GM19239 (cell line): ENCODE measurements at places on chromosomes 7 and 10.

GRCh38 chr7:2673934-2674333 lies 14.1 kb upstream of the AMZ1 start:
- no peak for DNase-seq

GRCh38 chr7:36637417-36637816 lies 86.9 kb downstream of the AOAH start:
- DNase-seq, result no peak

DNA sequence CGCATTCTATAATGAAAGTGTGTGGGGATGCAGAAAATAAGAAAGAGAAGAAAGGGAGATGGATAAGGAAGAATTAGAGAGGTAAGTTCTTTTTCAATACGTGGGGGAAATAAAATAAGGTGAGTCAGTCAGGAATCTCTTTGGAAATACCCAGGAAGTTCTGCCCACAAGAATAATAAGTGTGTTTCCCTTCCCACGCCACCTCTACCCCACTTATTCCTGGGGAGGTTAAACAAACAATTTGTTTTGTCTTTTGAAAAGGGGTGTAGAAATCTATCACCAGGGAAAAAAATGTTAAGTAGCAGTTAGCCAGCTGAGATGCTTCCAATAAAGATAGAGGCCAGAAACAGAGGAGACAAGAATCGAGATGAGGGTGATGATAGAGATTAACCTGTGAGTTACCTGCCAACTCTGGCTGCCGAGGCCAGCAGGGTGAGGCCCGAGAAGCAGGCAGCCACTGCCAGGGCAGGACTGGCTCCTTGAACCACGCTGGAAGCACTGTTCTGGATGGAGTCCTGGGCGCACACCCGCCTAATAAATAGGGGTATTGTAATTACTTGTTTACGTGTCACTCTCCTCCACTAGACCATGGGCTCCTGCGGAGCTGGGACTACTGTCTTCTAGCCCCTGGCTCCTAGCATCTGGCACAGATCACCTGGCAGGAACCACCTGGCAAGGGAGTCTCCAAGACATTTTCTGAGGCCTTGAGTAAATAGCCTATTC lies 191.3 kb downstream of the FGFR2 start:
- DNase-seq, result no peak

DNA sequence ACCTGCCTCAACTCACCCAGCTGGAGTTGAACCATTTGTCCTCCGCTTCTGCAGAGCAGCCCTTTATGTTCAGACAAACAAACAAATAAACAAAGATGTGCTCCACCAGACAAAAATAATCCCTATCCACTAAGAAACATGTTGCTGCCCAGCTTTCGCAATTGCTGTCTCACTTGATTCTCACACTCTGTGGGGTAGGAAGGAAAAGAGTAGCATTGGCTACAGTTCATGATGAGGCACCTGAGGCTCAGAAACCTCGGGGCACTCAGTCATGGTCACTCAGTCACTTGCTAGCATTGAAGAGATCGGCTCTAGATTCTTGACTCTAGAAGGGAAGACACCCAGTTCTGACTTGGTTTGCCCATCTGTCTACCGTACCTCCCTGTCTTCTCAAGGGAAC lies 88.0 kb upstream of the ZMIZ1 start:
- no peak for DNase-seq

DNA sequence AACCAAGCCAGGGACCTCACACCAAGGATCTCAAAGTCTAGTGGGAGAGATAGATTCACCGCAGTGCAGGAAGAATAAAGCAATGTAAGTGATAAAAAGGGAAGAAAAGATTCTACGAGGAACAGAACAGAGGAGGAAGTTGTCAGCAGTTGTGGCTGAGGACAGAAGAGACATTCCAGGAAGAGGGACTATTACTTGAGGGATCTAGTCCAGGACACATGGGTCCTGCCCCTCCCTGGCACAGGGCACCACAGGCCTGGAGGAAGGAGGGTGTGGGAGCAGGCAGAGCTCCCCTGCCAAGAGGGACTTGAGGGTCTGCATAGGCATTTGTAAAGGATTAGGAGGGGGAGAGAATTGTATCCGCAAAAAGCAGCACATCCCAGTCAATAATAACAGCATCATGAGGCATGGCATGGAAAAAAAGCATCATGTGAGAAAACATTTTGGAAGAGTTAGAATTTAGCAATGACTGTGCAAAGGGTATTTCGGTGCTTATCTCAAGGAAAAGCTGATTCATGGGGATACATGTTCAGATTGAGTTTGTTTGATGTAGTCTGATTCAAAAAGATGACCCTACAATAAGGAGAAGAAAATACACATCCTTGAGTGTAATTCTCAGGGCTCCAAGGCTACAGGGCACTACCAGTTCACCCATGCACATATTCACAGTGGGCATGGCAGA lies 12.7 kb downstream of the C10orf71 start:
- no peak for DNase-seq

GRCh38 chr10:6037422-6037821 lies 24.7 kb downstream of the IL2RA start:
- DNase-seq, result no peak

GRCh38 chr10:50604049-50604640 lies 19.6 kb downstream of the SGMS1 start:
- no peak for DNase-seq

GRCh38 chr10:8294779-8295178 lies 240.3 kb downstream of the GATA3 start:
- DNase-seq, result no peak

GRCh38 chr7:23691320-23691719 lies 11.3 kb downstream of the FAM221A start:
- no peak for DNase-seq

DNA sequence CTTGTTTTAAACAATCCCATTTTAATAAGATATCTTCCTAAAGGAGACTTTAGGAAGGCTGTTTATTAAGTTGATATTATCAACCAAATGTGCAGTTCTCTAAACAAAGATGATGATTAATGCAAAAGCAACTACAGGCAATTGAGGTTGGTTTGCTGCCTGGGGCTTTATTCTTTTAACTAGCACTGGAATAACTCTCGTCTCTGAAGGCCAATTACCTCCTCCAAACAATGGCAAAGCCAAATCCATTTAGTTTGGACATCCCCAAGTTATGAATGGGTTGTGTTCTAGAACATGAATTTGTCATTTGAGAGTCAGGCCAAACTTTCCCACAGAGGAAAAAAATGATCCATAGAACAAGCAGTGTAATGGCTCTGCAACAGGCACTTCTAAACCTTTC lies 114.1 kb downstream of the SLC16A9 start:
- no peak for DNase-seq

- no peak for DNase-seq
These were observed 77.1 kb upstream of the TRIL start for GRCh38 chr7:29035044-29035740.

DNA sequence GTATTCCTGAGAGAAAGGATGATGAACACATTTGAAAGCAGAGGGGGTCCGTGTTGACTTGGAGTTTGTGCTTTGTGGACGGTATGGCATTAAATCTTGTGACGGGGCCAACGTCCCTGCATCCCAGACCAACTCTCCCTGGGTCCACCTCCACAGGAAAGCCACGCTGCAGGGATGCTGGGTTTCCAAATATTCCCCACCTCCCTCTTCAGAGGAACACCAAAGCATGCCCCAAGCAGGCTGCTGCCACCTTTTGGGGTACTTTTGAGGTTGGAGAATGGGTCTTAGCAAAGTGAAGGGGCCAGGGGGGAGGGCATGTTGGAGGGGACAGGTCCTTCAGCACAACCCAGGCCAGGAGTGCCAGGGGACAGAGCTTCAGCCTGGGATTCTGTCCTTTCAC lies 504.4 kb downstream of the TCERG1L start:
- no peak for DNase-seq

DNA sequence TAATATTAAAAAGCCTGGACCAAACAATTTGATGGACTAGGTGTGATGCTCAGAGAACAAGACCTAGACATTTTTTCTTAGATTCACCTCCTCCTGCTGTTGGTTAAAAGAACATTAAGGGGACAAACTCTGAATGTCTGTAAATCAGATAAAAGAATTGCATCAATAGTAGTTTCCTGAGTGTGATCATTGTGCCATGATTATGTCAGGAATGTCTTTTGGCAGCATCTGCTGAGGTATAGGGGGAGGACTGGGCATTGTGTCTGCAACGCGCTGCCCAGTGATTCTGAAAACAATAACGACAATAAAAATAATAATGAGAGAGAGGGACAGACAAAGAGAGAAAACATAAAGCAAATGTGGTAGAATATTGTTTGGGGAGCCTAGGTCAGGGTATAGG lies 6.9 kb downstream of the C7orf57 start:
- DNase-seq, result no peak

DNA sequence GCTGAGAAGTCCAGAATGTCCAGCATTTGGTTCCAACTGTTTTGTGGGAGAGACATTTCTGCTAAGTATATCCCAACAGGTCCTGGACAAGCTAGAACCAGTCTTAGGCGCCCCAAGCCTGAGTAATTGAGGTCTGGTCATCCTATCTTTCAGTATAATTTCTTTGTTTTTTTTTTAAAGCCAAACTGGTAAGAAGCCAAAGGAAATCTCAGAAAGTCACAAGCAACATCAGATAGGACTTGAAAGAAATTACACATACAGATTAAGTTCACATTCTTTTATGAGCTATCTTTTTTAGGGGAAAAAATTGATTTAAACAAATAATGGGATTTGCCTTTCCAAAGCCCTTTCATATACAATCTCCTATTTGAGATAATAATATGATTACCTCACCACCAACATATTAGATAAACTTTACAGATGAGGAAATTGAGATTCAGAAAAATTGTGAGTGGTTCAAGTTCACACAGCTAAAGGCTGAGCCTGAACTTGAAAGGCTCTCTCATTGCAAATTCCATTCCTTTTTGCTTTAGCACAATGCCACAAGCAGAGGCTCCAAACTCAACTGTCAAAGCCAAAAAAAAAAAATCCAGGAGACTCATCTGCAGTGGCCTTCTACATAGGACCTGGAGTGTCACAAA lies 15.0 kb downstream of the PDLIM1 start:
- no peak for DNase-seq

DNA sequence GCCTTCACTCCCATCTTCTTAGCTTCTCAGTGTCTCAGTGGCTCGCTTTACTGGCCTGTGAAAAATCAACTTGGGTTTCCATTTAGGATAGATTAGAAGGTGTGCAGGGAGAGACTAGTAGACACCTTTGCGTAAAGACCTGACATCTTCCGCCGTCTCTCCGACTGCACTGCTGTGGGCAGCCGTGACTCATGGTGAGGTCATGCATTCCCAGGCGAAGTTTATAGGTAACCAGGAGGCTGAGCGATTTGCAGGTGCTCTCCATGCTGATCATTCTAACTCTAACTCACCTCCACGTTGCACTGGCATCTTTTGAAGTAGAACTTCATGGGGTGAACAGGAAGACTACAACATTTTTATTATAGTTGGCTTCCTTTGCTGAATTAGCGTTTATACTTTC lies 68.0 kb upstream of the ZNF438 start:
- DNase-seq, result no peak

- no peak for DNase-seq
These were observed 10.7 kb downstream of the CRYGN start for GRCh38 chr7:151429237-151429559.

DNA sequence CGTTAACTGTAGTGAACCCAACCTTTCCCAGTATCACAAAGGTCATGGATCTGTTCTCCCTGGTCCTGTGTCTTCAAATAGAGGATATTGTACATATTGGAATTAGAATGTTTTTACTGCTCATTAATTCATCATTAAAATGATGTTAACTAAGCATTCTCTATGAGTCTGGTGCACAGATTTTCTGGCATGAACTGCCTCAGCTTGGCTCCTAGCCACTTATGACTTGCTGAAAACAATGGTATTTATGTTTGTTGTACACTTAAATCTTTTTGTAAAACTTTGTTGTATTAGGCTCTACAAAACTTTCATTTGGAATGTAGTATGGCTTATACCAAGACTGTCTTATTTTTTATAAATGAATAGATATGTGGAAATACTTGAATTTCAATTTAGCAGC lies 329.4 kb downstream of the TFEC start:
- DNase-seq, result no peak

DNA sequence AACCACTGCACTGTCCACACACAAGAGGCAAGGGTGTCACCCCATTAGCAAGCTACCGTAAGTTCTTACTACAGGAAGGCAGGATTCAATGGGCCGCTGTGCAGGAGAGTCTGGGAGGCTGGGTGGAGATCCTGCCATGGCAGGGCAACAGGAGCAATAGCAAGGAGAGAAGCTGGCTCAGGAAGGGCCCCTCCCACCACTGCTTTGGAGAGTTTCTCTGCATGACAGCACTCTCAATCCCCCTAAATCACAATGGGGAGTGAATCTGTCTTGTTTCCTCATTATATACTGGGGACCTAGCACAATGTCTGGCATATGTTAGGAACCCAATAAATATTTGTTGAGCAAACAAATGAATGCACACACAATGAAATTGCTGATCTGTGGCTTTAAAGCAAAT lies 83.2 kb upstream of the SFMBT2 start:
- DNase-seq, result no peak

- DNase-seq, result no peak
These were observed 257.6 kb upstream of the IGFBP3 start for GRCh38 chr7:46178661-46179060.

GRCh38 chr7:69871886-69872569 lies 273.8 kb downstream of the AUTS2 start:
- no peak for DNase-seq
